ENCODE measurements at places on chromosomes 7 and 10.

GRCh38 chr10:17060289-17060688, 69.3 kb downstream of the CUBN start:
- no peak for DNase-seq

DNA sequence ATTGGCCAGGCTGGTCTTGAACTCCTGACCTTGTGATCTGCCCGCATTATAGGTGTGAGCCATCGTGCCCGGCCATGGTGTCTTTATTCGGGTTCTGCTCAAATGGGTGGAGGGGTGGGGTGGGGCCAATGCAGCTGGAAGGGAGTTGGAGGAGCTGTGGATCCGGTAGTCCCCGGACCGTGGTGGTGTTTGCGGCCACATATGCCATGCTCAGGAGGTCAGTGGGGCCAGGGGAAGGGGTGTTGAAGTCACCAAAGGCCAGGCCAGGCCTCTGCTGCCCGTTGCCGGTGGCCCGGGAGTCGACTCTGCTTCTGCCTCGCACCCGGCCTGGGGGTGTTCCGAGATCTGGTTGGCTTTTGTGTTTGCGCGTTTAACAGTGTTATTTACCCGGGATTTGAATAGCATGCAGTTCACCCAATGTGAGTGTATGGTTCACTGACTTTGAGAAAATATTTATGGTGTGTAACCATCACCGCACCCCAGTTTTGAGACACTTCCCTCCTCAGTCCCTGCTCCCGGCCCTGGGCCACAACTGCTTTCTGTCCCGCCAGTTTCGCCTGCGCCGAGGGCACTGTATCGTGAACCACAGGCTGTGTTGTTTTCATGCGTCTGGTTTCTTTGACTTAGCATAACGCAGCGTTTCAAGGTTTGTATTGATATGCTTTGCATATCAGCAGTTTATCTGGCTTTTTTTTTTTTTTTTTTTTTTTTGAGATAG, 10.7 kb downstream of the INPP5A start:
- no peak for DNase-seq

- DNase-seq = no peak
Observed at GRCh38 chr10:96613576-96613975, 26.8 kb upstream of the TM9SF3 start.

DNA sequence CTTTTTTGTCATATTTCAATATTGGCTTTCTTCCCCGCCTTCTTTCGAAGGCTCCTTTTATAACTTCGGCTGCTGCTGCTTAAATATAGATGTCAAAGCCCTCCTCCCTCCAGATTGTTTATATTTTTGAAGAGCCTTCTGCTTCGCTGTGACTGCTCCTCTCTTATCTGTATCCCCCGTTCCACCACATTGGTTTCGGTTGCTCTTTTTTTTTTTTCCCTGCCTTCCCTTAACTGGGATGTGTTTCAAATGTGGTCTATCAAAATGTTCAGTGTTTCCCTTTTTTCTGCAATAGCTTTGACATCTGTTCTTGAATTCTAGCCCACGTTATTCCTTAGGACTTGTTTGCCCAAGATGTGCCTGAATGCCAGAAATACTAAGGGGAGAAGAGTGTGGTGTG, 96.4 kb downstream of the CUX1 start:
- no peak for DNase-seq

- DNase-seq = no peak
Observed at GRCh38 chr10:7417807-7418206, 7.0 kb upstream of the SFMBT2 start.

DNA sequence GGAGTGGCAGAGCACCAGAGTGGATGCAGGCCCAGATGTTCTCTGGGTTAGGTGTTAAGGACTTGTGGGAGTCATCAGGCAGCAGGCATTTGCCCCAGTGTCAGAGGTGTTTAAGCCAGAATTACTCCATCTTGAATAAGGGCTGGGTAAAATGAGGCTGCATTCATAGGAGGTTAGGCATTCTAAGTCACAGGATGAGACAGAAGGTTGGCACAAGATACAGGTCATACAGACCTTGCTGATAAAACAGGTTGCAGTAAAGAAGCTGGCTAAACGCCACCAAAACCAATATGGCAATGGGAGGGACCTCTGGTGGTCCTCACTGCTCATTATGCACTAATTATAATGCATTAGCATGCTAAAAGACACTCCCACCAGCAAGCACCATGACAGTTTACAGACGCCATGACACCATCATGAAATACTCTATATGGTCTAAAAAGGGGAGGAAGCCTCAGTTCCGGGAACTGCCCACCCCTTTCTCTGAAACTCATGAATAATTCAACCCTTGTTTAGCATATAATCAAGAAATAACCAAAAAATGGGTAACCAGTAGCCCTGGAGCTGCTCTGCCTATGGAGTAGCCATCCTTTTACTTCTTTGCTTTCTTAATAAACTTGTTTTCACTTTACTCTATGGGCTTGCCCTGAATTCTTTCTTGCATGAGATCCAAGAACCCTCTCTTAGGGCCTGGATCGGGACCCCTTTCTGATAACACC, 882 bp upstream of the LRRC61 start:
- no peak for DNase-seq

DNA sequence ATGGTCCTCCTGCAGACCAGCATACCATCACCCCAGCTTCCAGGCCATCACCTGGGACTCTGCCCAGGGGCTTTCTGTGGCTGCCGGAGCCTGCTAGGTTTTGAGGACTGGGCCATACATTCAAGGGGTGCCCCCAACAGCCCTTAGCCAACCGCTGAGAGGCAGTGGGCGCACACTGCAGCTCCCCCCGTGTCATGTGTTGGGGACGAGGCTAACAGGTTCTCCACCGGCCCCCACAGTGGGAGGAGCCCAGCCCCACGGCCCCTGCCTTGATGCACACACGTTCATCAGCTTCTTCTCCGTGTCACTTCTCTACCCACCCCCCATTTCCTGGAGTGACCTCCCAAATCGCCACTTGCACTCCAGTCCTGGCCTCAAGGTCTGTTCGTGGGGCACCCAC, 543.2 kb upstream of the FOXK1 start:
- DNase-seq = no peak

DNA sequence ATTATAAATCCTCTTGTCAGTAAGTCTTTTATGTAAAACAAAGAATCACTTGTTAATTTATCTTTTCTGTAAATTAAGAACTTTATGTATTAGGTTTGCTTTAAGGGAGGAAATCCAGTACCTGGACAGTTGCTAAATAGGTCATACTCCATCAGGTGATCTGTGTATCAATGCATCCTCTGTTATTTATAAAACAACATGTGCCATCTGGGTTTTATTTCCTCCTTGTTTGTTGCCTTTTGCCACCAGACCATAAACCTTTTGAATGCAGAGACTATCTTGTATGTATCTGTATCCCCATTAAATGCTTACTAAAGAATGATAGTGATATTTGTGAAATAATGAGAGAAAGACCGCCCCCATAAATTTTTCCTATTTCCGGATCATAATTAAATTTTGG, 70.0 kb downstream of the SLC35B4 start:
- no peak for DNase-seq

GRCh38 chr10:123062726-123063125, 53.9 kb downstream of the ACADSB start:
- no peak for DNase-seq

DNA sequence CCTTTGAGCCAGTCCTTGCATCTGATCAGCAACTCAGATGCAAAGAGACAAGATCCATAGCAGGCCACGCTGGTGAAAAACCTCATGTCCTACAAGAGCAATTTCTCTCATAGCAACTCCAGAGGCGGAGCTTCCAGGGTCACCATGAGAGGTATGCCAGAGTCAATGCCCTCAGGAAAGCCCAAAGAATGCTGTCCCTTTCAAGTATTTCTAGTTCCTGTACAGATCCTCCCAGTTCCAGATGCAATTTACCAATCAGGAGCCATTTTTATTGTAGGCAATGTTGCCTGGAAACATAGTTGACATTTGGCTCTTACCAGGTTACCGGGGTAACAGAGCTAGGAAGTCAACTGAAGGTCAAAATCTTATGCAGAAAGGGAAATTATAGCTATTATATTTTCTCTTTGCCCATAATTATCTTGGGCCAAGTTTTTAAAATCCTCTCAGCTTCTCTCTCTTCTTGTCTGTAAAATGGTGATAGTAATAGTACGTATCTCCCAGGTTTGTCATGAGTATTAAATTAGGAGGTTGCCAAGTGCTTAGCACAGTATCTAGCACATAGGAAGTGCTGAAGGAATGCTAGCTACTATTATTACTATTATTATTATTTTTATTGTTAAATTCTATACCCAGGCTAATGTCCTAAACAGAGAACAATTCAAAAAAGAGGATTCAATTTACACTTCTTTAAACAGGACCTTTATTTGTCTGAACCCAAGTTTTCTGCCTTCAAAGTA, 46.3 kb upstream of the TM9SF3 start:
- DNase-seq = no peak

DNA sequence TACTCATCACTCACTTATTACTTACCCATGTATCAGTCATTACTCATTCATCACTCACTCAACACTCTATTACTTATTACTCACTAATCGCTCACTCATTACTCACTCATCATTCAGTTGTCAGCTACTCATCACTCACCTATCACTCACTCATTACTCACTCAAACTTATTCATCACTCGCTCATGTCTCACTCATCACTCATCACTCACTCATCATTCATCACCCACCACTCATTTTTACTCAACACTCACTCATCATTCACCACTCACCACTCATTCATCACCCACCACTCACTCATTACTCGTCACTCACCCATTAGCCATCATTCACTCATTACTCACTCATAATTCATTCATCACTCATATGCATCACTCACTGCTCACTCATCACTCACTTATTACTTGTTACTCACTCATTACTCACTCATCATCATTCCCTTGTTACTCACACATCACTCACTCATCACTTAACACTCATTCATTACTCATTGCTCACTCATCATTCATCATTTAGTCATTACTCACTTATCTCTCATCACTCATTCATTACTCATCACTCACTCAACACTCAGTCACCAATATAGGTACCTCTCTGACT, 237.9 kb downstream of the ADARB2 start:
- DNase-seq = no peak

DNA sequence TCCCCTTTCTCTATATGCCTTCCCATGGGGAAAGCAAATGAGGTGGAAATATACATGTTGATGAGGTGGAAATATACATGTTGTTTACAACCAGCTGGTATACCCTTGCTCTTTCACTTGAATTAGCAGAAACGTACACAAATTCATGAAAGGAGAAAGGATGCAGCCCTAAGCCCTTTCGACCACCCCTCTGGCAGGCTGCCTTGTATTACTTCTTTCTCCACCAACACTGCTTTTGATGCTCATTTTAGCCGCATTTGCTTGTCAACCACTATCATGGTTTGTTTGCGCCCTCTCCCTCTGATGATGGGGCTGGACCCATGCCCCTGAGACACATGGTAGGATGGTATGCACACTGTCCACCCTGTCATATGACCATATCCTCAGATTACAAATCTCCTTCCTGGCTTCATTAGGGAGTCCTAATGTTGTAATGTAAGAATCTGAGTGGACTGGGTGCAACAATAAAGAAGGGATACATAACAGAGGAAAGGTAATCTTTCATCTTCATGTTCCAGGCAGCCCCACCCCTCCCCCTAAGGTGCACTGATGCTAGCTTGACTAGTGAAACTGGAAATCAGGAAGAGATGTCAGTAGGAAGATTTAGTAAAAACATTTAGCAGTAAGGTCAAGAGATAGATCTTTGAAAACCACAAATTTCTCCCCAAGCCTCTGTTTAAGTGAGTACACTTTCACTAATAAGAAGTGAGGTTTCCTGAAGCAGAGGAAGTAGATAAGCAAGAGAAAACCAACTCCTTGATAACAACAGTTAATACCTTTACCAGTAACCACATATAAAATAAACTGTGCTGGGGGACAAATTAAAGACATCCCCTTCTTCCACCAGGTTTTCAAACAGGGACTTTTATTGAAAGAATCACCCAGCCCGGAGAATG, 536.8 kb upstream of the NRP1 start:
- DNase-seq = no peak

GRCh38 chr7:3103614-3104398, 60.1 kb upstream of the CARD11 start:
- no peak for DNase-seq
